ENCODE measurements at places on chromosomes 4 and X.

- no peak for DNase-seq
These were observed 3.8 kb upstream of the ZIC3 start for GRCh38 chrX:137562096-137562495.

DNA sequence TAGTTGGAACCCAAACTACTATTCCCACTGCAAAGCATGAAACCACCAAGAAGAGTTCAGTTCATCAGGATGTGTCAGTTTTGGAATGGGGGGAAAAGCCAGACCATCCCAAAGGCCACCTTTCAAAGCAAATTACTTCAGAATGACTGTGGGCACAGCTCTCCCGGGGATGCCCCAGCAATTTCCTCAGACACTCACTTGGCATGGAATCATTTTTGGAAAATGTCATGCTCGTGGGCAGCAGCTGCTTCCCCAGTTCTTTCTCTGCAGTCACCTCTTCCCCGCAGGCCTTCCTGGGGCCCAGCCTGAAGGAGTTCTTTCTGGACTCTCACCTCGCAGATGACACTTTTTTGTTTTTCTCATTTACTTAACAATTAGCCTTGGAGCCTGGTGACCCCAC is 350.3 kb downstream of the NR3C2 start:
- no peak for DNase-seq

- no peak for DNase-seq
These were observed 24.9 kb upstream of the C1QTNF7 start for GRCh38 chr4:15402974-15403373.

GRCh38 chr4:95362066-95362465 is 186.7 kb downstream of the UNC5C start:
- DNase-seq = no peak

DNA sequence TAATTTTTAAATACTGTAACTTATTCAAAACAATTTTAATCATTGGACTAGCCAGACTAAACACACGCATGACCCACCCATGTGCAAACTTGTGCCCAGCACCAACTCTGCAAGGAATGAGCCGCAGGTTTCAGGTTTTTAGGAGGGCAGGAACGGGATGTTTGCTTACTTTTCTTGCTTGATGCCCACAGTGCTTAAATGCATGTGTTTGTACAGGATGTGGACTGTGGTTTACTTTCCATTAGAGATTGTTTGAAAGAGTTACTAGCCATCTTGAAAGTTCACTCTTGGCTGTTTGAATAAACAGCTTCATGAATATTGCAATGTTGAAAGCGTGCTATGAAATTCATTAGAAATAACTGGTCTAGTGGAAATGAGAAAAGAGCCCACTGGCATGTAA is 83.3 kb downstream of the STK32B start:
- no peak for DNase-seq

GRCh38 chr4:7448036-7448435 is 13.3 kb upstream of the PSAPL1 start:
- no peak for DNase-seq

- no peak for DNase-seq
These were observed 14.9 kb upstream of the S100G start for GRCh38 chrX:16635040-16635439.

- DNase-seq = no peak
These were observed 81.0 kb downstream of the PCDH18 start for GRCh38 chr4:137451172-137451825.

GRCh38 chr4:88630756-88631155 is 38.5 kb downstream of the HERC3 start:
- no peak for DNase-seq

- no peak for DNase-seq
These were observed 50.4 kb downstream of the MCUB start for GRCh38 chr4:109610489-109610888.

- no peak for DNase-seq
These were observed 3.4 kb downstream of the TENM3 start for GRCh38 chr4:182246401-182247205.
